ENCODE measurements at places on chromosomes 2 and 18.

DNA sequence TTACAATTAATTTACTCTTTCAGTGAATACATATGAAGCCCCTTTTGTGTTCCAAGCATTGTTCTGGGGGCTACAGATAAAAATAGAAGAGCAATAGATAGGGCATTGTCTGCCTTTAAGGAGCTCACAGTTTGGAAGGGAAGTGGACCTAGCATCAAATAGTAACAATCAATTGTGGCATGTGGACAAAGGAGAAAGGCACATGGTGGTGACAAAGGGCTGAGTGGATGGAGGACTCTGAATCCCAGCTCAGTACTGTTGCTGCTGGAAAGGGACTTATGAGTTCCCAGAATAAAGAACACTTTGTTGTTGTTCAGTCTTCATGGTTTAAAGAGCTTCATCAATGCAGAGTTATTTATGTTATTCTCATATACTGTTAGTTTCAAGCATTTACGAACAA, 217.7 kb downstream of the HRH4 start:
- no peak for DNase-seq

DNA sequence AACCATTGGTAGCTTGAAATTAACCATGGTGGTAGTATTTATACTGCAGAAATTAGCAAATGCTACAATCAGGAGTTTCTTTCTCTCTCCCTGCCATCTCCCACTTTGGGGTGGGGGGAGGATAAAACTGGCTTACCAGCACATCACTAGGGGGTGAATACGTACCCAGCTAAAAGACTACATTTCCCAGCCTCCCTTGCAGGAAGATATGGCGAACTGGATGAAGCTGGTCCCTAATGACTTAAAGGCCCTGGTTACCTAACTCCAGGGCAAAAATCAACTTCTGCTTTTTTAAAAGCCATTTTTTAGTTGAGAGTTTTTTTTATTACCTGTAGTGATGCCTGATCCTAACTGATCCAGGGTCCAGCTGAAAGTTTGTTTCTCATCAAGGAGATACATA, 70.3 kb upstream of the RAB12 start:
- DNase-seq: no peak

- DNase-seq: no peak
Measured at GRCh38 chr2:108936076-108936864, 52.8 kb downstream of the EDAR start.

- no peak for DNase-seq
Measured at GRCh38 chr2:210496512-210496911, 20.0 kb upstream of the LANCL1 start.

- peak; percentile 67 for DNase-seq
Measured at GRCh38 chr2:131682122-131682944, 154.6 kb downstream of the CCDC74A start.

DNA sequence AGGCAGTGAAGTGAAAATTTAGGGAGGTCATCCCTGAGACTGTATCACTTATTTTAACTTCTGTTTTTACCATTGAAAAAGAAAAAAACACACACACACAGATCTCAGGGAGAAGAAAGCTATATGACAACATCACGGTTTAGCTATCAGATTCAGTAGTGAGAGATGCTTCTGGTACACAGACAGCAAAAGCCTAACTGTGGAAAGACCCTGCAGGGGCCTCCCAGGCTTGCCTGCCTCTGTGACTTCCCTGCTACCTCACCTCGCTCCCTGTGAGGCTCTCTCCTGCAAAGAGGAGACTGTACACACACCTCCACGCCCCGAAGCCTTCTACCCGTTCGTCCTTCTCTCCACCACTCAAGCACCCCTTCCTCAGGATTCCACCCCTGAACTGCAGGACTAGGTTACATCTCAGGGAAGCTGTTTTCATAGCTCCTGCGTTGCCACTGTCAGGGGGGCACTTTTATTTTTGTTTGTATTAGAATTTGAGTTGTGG, 86.3 kb downstream of the EPB41L3 start:
- no peak for DNase-seq

GRCh38 chr2:95292623-95293260, 4.4 kb upstream of the KCNIP3 start:
- DNase-seq: no peak

DNA sequence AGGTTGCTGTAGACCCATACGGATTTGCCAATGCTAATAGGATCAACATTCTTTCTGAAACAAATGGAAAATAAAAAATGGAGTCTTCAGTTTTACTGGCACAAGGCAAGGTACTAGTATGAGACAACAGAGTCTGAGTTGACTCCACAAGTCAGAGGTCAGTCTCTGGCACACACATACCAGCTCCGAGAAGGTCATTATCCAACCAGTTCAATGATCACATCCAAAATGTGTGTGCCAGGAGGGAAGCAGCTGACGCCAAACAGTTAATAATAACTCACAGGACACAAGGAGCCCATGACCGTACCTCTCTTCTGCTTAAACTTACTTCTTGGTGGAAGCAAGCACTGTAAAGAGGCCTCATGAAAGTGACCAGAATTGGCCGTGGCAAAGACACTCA, 528.6 kb downstream of the ZNF516 start:
- DNase-seq: no peak

DNA sequence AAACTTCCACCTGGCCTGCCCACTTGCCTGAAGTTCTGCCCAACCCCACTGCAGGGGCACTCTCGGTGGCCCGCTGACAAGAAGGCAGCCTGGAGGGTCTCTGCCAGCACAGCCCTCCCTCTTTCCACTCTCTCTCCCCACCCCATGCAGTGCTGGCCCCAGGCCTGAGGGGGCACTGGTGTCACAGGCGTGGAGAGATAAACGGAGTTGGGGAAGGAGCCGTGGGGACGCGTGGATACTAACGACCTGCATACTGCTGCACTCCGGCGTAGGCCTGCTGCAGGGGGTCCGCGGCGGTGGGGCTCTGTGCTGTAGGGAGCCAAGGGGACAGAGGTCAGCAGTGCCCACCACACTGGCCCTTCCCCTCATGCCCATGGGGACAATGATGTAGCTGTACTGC, 299.3 kb downstream of the CELF4 start:
- no peak for DNase-seq

DNA sequence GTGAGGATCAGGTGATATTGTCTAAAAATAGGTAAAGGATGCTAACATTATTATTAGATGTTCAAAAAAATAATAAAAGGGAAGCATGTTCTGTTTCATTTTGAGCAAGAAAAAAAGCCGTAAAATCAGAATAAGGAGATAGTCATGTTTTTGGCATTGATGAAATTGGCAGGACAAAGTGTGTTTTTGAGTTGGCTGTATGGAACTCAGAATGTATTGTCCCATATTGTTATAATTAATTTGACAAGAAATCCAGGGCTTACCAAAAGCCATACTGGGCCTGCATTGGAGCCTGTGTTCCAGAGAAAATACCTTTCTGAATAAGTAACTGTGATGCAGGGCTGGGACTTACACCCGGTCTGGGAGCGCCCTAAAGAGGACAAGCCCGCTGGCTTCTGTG, 232.0 kb downstream of the AGAP1 start:
- DNase-seq: no peak

GRCh38 chr18:73283788-73284187, 416.0 kb upstream of the NETO1 start:
- no peak for DNase-seq

- peak; percentile 12 for DNase-seq
Measured at GRCh38 chr2:16281451-16282335, 341.3 kb downstream of the MYCN start.

DNA sequence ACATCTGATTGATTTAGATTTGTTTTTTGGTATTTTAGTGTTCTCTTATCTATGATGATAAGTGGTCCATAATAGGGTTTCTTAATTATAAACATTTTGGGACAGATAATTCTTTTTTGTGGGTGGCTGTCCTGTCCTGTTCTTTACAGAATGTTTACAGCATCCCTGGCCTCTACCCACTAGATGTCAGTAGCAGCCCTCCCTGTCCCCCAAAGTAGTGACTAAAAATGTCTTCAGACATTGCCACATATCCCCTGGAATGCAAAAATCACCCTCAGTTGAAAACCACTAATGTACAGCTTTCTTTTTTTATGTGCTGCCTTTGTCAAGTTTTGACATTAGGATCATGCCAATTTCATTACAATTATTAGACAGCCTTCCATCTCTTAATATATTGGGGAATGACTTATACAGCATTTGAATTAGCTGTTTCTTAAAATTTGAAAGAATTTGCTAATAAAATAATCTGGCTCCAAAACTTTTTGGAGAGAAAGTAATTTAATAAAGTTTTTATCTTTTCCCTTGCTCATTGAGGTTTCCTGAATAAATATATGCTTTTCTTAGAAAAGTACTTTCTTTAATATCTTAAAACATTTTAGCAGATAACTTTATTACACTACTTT, 19.5 kb downstream of the WIPF1 start:
- no peak for DNase-seq

GRCh38 chr2:82748653-82749052, 1710.4 kb downstream of the SUCLG1 start:
- no peak for DNase-seq

GRCh38 chr18:61285777-61286176, 47.5 kb upstream of the CDH20 start:
- no peak for DNase-seq

DNA sequence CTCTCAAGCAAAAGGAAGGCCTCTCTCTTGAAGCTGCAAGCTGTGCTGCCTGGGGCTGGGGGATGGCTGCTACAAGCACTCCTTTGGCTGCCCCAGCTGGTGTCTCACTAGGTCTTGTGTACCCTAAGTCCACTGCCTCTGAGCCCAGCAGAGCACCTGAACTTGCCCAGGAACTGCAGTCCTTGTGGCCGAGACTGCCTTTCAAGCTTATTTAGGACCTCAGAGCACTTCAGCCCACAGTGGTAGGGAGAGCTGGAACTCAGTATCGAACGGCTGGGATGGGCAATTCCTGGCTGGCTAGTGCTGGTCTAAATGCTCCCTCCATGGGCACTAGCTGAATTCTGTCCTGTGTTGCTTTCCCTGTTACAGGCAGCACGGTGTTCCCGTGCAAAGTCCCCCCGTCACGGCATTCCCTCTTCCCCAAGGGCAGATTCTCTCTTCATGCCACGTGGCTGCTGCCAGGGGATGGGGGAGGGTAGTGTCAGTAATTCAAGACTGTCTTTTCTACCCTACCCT, 25.9 kb downstream of the STPG4 start:
- no peak for DNase-seq

GRCh38 chr2:69003731-69004130, 9.2 kb upstream of the ANTXR1 start:
- no peak for DNase-seq

DNA sequence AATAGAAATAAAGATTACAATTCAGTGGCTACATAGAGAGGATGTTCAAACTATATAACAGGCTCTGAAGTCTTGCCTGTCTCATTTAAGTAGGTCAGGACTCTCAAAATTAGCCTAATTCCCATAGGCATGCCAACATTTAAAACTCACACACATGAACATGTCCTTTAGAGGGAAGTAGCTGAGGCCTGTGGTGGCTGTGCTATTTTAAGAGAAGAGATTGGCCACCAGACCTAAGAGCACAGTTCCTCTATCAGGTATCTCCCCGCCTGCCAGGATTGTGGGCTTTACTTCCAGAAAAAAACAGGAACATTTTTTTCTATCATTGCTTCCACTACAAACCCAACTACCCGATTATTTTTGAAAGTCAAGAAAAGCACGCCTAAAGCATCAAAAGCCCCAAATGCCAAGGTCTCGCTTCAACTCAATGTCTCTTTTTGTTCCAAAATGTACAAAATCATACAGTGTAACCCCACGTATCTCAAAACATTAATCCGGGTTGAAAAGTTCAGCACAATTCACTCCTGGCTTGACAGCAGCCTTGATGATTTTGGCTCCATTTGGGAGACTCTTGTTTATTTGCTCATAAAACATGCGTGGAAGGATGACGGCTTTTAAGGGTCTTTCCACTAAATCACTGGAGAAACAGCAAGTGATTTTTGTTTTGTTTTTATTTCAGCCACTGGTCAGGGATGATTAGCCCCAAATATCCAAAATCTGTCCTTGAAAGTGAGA, 15.3 kb downstream of the FHL2 start:
- no peak for DNase-seq

- DNase-seq: no peak
Measured at GRCh38 chr2:129118296-129118695, 799.6 kb upstream of the HS6ST1 start.

DNA sequence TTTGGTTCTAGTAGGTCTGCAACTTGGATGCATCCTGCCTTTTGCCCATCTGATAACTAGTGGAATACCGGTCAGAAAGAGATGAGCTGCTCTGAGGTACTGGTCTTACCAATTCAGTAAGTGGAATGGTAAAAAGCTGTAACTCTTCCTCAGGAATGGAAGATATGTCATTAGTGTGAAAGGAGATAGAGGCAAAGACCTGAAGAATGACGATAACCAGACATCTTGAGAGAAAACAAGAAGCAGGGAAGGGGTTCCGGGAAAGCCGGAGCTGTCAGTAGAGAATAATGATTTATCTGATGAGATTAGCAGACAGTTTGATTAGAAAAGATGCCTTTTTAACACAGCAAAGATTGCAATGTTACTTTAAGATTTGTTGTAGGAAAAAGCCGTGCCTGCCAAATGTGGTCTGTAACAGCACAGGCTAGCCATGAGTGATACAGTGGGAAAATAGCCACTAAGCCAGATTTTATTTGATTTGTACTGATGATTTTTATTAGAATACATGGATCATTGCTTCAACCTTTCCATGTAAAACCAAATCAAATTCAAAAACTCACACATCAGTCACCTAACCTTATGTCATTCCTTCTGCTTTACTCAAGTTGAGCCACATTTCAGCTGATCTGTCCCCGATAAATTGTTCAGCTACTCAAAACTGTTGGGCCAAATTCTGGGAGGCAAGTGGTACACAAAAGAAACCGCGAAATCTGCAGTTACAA, 110.0 kb downstream of the TCF4 start:
- no peak for DNase-seq

- DNase-seq: no peak
Measured at GRCh38 chr2:215611609-215612386, 175.9 kb upstream of the FN1 start.

- no peak for DNase-seq
Measured at GRCh38 chr2:32792416-32792815, 154.3 kb upstream of the LTBP1 start.

DNA sequence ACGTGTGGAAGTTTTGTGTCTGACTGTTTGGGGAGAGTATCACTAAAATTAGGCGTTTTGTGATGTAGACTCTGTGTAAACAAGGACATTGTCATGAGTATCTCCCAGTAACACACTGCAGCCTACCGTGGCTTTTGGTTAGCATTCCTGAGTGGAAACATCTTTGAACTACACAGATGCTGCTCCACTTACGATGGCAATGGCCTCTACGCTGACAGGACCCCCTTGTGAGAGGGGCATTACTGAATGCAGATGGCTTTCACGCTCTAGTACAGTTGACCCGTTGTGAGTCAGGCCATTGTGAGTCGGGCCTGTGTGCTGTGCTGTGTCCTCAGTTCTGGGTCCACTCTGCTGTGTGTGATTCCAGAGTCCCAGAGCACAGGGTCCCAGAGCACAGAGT, 34.4 kb upstream of the ADNP2 start:
- no peak for DNase-seq

- no peak for DNase-seq
Measured at GRCh38 chr2:151637271-151637781, 97.0 kb downstream of the NEB start.

- peak; percentile 53 for DNase-seq
Measured at GRCh38 chr18:41906528-41907146, 48.4 kb upstream of the PIK3C3 start.

- DNase-seq: no peak
Measured at GRCh38 chr2:196290136-196290535, 118.8 kb upstream of the STK17B start.
